NCI-H2081 (cell line): ENCODE measurements at places on chromosomes 4 and X.
A peak's percentile ranks its signal among the peaks of the same experiment; 100 is the strongest.

- DNase-seq = no peak
These were observed 12.3 kb upstream of the UBA1 start for GRCh38 chrX:47181301-47181700.

DNA sequence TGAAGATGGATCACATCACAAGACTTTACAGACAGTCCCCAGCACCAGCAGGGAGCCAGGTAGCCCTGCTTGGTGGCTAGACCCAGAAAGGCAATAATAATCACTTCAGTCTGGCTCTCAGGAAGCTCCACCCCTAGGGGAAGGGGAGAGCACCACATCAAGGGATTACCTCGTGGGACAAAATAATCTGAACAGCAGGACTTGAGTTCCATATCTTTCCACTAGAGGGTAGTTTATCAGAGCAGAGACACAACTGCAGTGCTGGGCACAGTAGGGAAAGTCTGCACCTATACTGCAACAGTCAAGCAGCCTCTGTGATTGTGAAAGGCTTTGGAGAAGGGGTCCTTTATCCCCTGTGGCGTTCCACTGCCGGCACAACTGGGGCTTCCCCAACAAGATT is 547.0 kb upstream of the POU3F4 start:
- DNase-seq = no peak

DNA sequence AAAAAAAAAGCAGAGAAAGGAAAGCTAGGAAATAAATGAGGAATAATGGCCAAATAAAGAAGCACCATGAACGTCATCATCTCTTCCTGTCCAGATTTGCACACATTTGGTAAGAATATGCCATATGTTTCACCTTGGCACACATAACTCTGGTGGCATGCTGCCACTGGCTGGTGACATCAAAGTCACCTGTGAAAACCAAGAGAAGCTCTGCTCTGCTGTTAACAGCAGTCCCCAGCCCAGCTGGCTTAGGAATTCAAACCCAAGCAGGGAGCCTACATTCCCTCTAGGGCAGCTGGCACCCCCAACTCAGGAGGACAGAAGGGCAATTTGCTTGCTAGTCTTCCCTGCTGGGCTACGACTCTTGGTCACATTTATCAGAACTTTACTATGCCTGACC is 77.6 kb downstream of the RASL11B start:
- peak; percentile 30 for DNase-seq

GRCh38 chr4:40526741-40527140 is 102.9 kb downstream of the RBM47 start:
- no peak for DNase-seq

- peak; percentile 36 for DNase-seq
These were observed 502.3 kb upstream of the DIAPH2 start for GRCh38 chrX:96182366-96182765.

DNA sequence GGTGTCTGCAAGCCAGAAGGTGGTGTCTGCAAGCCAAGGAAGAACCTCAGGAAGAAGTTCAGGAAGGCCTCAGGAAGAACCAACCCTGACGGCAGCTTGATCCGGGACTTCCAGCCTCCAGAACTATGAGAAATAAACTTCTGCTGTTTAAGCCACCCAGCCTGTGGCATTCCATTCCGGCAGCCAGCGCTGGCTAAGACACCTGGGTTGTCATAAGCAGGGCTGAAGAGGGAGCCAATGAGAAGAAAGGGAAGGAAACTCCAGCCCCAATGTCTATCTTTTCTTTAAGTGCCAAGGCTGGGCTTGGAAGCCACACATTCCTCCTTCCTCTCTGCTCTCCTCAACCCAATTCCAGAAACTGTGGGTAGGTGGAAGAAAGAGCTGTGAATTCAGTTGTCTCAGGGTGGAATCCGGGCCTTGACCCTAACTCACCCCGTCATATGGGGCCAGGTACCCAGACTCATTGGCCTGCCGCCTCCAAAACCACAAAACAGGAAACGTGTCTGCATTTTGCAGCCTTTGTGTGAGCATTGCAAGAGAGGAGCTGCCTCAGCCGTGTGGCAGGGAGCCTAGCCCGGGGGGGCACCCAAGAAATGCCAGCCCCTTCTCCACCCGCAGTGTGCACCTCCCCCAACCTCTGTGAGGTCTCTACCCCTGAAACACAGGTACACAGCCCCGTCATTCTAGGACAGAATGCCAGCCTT is 26.8 kb downstream of the CRMP1 start:
- DNase-seq = no peak

DNA sequence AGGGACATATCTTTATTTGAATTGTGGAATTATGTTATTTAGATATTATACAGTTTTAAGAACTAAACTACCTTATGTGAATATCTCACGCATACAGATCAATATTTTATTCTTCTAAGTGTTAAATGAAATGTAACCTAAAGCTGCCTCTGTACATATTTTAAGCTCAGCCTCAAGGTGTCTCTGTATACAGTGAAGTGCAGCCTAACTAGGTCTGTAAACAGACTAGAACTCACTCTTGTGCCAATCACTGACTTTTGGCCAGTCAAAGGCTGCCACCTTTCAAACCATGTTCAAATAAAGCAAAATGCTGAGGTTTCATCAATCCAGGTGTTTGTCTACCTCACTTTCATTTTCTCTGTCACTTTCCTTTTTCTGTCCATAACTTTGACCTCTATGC is 1074.5 kb upstream of the PRKX start:
- peak; percentile 1 for DNase-seq

GRCh38 chr4:76689145-76689817 is 208.7 kb downstream of the SOWAHB start:
- DNase-seq = peak; percentile 56

DNA sequence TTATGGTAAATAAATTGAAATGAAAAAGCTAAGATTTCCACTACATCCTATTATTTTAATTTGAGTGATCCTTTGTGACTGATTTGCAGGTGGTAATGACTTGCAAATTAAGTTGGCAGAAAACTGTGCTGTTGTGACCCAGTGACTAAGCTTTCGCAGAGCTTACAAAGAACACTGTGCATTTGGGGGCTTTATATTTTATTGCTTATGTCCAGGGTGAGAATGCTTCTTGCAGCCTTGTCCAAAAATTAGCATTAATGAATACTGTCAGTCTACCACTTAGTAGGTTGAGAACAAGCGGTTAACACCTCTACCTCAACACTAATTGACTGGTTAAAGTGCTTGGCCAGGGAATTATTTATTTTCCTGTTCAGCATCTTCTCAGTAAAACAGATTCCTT is 991.3 kb upstream of the DIAPH2 start:
- DNase-seq = no peak

GRCh38 chrX:3345281-3346191 is 916 bp downstream of the MXRA5 start:
- no peak for DNase-seq

DNA sequence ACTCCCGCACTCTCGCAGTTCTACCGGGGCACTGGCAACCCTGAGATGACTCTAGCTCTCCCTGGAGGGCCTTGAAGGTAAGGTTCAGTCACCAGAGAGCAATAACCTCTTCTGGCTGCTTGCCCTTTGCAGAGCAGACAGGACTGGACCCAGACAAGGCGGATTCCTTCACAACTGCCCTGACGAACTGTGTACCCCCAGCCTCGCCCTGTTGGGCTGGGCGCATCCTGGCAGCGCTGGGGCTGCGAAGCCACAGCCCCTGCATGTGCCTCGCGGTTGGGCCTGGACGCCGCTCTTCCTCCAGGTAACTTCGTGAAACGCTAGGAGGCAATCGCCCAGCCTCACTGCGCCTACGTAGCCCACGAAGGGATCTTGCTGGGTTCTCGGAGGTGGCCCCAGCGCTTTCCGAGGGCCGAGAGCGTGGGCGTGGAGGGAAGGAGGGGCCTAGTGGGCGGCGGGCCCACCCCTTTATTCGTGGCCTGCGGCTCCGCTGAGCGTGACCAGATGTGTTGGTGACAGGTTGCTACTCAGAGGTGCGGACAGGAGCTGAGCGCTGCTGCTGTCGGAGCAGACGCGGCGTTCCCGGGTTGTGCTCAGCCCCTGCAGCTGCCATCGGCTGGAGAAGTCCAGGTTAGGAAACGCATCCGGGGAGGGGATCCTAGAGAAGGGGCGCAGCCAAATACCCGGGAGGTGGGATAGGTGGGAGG is 1.9 kb upstream of the MAMLD1 start:
- DNase-seq = no peak

DNA sequence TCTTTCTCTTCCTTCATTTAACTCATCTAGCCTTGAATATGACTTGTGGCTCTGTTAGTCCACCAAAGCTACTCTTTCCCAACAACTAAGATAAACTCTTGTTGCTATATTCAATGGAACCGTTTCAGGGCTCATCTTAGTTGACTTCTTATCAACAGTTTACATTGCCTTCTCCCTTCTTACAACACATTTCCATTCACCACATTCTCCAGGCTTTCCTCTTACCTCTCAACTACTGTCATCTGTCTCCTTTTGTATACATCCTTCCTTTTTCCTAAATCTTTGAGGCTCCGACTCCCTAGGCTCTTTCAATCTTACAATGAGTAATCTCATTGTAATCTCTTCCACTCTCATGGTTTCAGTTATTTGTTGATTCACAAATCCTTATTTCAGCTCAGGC is 58.5 kb downstream of the NCAPG start:
- DNase-seq = no peak

DNA sequence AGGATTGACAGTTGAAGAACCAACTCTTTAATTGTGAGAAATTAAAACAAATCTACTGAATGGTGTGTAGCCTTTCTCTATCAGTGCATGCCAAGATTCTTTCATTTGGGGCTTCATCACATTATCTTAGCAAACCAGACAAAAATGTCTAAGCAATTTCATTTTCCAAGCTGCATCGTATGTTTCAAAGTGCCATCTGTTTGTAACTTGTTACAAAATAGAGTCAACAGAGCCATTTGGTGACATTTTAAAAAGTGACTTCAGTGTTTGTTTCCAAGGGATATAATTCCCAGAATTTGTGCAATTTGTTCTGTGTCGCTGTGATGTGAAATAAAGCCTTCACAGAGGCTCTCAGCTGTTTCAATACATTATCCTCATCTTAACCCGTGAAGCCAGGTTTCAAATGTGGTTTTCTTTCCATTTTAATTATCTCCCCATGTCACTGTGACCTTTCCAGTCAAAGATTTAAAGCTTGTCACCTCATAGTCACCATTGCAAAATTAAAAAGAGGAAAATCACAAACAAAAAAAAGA is 46.0 kb upstream of the C1QTNF7 start:
- no peak for DNase-seq

DNA sequence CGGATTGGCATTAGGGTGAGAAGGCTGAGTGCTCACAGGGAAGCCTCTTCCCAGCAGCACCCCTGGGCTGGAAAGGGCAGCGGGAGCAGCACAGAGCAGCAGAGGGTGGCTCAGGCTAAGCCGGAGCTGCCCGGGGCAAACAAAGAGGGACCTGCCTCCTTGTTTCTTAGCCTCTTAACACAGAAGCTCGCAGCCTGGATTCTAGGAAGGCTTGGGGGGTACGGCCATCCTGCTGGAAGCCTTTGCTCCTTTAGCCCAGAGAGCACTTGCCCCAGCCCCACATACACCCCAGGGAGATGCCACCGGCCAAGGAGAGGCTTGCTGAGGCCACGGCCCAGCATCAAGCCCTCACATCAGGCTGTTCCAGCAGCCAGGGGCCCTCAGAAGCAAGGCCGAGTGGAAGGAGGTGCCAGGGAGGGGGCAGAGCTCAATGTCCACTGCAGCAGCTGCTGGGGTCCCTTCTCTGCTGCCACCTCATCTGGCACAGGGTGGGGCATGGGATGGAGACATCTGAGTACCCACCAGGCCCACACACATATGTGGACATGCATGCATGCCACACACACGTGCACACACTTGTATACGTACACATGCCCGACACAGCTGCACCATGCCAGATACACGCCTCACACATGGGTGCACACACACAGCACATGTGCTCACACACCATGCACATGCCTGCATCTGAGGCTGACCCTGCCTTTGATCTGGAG is 20.3 kb upstream of the SPON2 start:
- no peak for DNase-seq

GRCh38 chr4:100803751-100804150 is 285.9 kb upstream of the EMCN start:
- no peak for DNase-seq

DNA sequence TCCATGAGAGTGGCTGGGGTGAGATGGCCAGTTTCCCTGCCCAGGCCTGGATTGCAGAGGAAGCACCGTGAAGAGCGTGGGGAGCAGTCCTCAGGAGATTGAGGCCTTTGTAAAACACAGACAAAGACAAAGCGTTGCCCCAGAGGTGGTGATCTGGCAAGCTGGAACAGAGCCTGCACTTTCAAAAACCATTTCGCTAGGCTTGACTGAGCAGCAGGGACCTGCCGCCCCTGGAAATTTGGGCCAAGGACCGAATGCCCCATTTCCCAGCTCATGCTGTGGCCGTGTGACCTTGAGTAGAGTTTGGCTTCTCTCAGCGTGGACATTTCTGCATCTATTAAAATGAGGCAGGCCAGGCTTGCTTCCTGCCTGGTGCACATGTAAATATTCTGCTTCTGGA is 381.4 kb downstream of the BCOR start:
- DNase-seq = no peak

DNA sequence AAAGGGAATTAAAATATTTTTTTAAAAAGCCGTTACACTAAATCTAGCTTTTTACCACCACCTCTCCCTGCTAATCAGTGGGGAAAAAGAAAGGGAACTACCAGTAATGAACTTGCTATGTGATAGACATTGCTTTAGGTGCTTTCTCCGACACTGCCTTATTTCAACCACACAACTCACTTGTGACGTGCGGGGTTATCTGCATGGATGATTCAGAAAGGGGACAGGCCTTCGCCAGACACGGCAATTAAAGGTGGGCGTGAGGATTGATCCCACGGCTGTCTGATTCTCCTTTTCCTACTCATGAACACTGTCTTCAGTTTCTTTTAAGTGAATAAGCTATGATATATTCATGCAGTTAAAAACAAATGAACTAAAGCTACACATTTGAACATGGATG is 882 bp upstream of the CXCR3 start:
- no peak for DNase-seq

- no peak for DNase-seq
These were observed 179.6 kb upstream of the CXorf51A start for GRCh38 chrX:146994163-146994562.

GRCh38 chrX:16867947-16868346 is 2.2 kb downstream of the RBBP7 start:
- no peak for DNase-seq

GRCh38 chr4:38958453-38959190 is 73.6 kb downstream of the TMEM156 start:
- no peak for DNase-seq

DNA sequence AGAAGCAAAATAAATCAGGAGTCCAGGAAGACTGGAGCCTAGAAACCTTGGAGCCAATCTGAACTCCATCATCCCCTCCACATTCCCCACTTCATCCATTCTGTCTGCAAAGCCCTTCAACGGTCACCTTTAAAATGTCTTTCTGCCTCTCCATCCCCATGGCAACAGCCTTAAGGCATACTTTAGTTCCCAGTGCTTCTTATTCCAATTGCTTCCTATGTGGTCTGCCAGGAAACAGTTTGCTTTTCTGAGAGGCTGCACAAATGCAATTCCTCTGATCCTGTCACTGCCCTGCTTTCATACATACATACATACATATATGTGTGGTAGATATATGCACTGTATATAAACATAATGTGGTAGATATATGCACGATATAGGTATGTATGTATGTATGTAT is 786 bp upstream of the MAGEH1 start:
- no peak for DNase-seq
